Omental fat pad (tissue), 4 donors: ENCODE measurements at places on chromosomes 1 and 21. TPM values are rescaled to one million over a fixed set of nuclear protein-coding genes. Genes with fewer than 3 reads are reported as not detected.

- no peak for DNase-seq
Measured at GRCh38 chr1:159700312-159700711, 14.1 kb downstream of the CRP start.

Gene LCE1B
- not detected for total RNA-seq

GRCh38 chr1:235015291-235015985 is 113.2 kb downstream of the TOMM20 start:
- DNase-seq: no peak

GRCh38 chr1:247212627-247213617 is 41.1 kb upstream of the ZNF124 start:
- no peak for DNase-seq

GRCh38 chr1:25747046-25747719 is 52.8 kb upstream of the SELENON start:
- DNase-seq: no peak

Gene RGS7
- total RNA-seq: not detected

- no peak for DNase-seq
Measured at GRCh38 chr21:27681038-27681437, 714.1 kb upstream of the ADAMTS5 start.

- DNase-seq: no peak
Measured at GRCh38 chr1:165408518-165408917, 36.4 kb downstream of the RXRG start.

DNA sequence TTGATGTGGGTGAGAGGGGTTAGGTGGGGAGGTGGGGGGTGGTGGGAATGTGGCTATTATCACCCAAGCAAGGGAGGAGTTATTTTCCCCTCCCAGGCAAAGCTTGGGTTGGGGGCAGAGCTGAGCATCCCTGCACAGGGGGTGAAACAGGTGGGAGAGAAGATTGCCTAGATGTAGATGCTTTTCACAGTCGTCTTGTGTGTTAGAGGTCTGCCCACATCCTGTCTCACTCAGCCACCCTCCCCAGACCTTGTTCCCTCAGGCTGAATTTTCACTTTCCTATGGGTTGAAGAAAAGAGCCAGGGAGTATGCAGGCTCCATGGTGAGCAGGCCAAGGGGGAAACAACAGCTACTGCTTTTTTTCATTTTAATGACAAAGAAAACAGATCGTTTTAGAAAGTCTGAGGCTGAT is 223.5 kb downstream of the KIF26B start:
- DNase-seq: no peak

GRCh38 chr1:169809370-169810095 is 14.8 kb upstream of the METTL18 start:
- no peak for DNase-seq

DNA sequence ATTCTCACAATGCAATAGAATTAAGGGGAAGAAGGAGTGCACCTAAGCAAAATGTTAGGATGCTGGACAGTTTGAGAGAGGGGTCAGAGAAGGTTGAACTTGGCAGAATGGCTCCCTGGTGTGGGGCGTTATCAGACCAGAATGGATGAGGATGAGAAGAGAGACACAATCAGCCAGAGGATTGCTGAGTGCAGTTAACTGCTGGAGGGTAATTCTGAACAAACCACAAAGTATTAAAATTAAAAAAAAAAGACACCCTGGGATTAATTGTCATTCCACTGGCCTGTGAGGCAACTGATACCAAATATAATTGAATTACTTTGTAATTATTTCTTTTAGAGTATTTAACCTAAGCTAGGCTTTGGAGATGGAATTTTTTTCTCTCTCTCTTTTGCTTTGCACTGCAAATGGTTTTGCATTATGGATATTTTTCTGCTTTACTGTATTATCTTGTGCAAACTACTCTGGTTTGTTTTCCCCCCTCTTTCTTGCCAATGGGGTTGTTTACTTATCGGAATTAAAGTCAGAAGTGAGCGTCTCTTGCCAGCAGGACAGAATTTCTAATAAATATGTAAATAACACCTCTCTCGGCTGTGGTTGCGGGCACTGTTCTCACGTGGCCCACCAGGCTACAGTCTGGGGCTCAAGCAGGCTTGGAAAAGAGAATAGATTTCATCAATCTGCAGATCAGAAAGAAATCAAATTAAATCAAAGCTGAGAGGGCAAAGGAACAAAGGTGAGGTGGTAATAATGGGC is 572.9 kb upstream of the CAMK1G start:
- no peak for DNase-seq

DNA sequence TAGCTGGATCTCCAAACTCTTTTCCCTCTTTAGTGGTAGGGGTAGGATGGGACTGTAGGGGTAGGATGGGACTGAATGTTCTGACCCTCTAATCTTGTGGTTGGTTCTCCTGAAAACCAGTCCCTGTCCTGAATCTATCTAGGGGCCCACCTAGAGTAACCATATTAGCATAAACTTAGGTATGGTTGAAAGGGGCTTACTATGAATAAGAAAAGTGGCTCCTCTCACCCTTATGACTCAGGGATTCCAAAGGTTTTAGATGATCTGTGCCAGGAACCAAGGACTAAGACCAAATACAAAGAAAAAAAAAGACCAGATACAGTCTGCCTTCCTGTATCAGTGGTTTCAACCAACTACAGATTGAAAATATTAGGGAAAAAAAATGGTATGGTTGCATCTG is 28.9 kb downstream of the RNF2 start:
- no peak for DNase-seq

- no peak for DNase-seq
Measured at GRCh38 chr1:16048573-16049189, 5.1 kb downstream of the CLCNKB start.

DNA sequence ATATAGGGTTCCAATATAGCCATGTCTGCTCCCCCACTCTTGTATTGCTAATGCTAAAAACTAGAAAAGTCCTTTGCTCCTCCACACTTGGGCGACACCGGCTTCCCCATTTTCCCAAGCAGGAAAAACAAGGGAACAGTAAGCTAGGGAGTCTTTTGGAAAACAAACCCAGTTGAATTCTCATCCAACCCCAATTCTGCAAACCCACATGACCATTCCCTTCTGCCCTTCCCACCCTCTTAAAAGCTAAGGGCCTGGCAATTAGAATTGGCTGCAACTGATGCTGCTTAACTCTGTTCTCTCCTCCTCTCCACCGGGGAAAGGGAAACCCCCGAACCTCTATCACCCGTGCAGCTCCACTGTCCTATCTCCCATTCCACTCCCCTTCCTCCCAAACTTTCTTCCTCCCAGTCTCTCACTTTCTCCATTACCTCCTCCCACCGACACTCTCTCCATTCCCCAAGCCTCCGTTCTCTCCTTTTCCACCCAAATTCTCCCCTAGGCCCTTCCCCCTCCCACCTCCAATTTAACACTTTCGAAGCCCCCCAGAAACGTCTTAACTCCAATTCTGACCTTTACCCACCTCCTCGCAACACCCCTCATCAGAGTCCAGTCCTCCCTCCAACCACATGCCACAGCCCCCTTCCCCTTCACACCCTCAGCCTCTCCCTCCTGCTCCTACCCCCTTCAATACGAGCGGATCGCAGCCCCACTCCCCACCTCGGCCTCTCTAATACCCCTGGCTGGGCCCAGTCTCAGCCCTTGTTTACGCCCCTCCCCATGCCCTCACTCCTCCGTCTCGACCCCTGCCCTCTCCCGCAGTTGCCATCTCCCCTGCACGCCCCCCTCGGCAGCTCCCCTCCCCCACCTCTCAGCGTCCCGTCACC is 701 bp downstream of the DEDD start:
- DNase-seq: no peak

- no peak for DNase-seq
Measured at GRCh38 chr1:27179379-27179778, 24.5 kb upstream of the SLC9A1 start.

- DNase-seq: no peak
Measured at GRCh38 chr21:23639721-23640120, 1967.6 kb downstream of the MRPL39 start.

DNA sequence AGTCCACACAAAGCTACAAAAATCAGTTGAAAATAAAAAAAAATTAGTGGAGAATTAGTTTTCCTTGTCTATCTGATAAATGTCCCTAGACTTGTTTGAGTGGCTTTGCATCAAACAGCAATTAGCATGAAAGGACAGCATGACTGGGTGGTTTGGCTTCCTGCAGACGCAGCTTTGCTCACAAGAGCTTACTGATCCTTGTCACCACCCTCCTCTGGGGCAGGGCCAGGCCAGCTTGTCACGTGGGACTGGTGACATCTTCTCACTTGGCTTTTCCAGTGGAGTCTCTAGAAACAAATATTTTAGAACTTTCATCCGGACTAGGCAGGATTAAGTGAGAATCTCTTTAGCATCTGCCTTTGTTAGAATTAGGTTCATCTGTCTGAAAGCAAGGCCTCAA is 76.0 kb upstream of the OLIG2 start:
- no peak for DNase-seq

DNA sequence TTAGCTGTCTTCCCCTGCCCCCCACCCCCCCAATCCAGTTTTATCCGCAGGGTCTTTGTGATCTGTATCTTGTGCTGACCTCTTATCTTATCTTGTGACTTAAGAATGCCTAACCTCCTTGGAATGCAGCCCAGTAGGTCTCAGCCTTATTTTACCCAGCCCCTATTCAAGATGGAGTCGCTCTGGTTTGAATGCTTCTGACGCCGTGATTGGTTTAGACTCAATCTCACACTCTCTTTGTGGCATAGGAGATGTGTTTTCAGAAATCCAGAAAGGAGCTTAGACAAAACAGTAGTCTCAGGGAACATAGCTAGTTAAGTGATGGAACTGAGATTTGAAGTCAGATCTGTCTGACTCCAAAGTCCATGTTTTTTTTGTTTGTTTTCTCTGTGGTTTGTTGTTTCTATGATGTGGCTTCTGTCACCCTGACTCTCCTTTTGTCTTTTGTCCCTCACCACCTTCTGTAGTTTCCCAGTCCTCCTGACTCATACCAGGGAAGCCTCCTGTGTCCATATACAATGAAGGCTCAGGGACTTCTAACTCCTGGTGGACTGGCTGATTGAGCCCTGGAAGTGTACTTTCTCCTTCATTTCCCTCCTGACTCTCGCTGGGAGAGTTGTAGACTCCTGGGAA is 18.1 kb upstream of the USP24 start:
- no peak for DNase-seq

DNA sequence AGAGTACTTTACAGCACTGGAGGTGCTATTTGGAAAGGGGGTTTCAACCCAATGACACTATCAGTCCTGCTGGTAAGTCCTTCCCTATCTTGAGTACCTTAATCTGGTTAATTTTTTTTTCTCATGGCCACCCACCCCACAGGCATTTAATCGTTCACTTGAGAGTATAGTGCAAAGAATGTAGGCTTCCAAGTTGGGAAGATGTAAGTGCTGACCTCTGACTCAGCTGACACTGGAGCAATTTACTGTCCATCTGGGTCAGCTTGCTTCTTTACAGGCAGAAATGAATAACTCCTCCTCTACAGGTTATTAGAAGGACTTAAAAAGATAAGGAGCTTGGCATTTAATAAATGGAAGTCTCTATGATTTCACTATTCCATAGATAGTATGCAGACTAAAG is 89.6 kb downstream of the AK5 start:
- no peak for DNase-seq

DNA sequence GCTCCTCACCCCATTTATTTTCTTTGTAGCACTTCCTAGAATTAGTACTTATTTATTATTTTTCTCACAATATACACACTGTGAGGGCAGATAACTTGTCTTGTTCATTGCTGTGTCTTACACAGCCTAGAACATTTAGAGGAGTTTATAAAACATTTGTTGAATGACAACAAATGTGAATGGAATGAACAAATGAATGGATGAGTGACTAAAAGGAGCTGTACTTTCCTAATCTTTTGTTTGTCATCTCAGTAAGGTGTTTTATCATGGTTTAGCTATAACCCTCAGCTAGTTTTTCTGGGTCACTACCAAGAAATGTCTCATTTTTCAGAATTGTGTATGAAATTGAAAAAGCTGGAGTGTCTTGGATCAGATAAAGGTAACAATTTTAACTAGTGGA is 239.3 kb upstream of the KCNK2 start:
- DNase-seq: no peak

DNA sequence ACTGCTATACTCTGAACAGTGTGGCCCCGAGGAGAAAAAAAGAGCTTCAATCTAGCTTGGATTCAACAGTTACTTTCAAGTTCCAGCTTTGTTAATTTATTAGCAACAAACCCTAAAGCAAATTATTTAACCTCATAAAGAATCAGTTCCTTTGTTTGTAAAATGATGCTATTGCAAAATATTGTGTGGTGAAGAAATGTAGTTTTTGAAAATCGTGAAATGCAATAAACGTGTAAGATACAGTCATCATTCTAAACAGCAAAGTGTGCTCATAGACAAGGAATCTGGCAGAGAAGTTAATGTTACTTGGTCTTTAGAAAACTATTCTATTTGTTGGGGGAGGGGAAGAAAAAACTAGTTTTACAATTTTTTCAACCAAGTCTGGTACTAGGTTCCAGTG is 297.6 kb upstream of the ADGRL4 start:
- no peak for DNase-seq

Gene SHISAL2A
- total RNA-seq: not detected

- no peak for DNase-seq
Measured at GRCh38 chr1:24952413-24952841, 22.4 kb upstream of the RUNX3 start.

DNA sequence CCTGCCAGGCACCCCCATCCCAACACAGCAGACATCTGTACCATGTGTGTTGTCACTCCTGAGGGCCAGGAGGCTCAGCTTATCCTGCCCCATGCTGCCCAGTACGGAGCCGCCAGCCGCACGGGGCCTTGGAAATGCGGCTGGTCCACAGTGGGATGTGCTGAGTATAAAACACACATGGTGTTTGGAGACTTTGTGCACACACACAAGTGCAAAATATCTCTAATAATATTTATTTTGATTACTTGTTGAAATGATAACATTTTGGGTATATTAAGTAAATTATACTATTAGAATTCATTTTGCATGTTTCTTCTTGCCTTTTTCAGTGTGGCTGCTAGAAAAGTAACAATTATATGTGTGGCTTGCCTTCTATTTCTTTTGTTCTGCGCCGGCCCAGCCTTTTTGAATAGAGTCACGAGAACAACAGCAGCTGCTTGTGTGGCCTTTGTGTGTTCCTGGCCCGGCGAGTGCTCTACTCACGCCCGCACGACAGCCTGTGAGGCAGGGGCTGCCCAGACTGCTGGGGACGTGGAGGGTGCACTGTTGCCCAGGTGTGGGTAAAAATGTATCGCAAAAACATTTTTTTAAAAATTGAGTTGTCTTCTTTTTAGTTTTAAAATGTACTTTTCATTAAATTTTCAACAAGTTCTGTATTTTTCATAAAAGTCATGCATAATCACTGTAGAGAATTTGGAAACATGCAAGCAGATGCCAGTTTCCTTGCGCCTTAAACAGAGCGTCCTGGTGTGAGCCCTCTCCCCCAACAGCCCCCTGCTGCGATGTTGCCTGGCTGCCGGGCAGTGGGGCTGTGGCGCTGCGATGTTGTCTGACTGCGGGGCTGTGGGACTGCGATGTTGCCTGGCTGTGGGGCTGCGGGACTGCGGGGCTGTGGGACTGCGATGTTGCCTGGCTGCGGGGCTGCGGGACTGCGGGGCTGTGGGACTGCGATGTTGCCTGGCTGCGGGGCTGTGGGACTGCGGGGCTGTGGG is 35.5 kb downstream of the COQ8A start:
- peak; percentile 14 for DNase-seq

Gene CFAP57
- total RNA-seq: 0.12 TPM

GRCh38 chr1:77888781-77889642 is 588 bp downstream of the NEXN start:
- DNase-seq: no peak
